Stimulated activated CD4-positive, alpha-beta T cell treated with anti-CD3 and anti-CD28 coated beads, Interleukin-2, amount 100 ng/mL, for 48 hours (primary cell): ENCODE measurements at places on chromosomes 16 and 17.

DNA sequence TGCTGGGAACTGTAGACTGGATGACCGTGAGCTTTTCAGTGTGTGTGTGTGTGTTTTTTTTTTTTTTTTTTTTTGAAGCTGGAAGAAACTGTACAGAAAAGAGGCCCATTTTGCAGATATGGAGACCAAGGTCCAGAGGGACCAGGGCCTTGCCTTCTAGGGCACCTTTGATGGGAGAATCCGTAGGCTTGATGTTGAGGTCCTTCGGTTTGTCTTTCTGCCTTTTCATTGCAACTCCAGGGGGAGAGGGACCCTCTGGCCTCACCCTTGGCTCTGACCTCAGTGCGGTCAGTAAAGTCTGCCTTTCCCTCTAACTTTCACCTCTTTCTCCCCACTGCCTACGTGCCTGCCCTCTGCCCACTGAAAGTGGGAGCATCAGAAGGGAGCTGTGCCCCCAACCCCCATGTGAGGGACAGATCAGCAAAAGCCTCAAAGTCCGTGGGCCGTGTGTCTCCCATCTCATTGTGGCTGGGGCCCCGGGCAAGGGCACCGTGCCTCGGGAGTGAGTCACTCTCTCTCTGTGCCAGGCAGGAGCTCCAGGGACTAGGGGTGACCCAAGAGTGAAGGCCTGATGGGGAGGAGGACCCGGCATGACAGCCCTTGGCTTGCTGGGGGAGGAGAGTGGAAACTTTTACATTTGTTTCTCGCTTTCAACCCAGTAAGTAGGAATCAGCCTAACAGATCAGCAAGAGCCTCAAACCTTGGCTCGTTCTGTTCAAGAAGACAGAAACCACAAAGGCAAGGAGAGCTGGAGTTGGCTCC is 123.6 kb downstream of the CMIP start:
- peak; percentile 57 for DNase-seq

GRCh38 chr17:49968405-49969133 is 421 bp upstream of the DLX4 start:
- peak; percentile 40 for DNase-seq

DNA sequence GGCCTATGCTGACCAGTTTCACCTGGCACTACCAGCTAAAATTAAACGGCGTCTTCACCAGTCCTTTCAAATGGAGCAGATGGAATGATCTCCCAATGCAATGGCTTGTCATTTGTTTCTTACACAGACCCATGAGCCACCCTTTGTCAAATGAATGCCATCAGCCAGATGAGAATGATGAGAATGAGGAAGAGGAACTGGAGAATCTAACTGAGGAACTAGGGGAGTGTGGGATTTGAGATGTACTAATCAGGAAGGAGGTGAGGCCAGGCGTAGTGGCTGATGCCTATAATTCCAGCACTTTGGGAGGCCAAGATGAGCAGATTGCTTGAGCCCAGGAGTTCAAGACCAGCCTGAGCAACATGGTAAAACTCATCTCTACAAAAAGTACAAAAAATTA is 116.4 kb downstream of the HS3ST3A1 start:
- no peak for DNase-seq

DNA sequence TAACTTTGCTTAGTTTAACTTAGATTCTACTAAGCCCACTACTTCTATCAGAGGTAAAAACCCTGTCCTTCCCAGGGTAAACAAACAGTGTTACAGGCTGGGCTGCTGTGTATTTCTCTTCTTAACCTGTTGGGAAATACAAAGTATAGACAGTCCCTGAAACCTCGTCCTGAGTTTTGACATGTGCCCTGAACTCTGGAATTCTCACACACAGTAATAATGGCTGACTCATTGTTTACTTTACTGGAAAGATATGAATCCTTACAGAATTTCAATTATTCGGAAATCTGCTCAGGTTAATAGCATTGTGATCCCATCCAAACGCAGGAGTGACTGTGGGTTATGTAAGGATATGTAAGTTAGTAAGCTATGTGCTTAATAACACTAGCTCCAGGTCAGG is 199.1 kb downstream of the TMEM114 start:
- DNase-seq, result no peak

- no peak for DNase-seq
Measured at GRCh38 chr17:77548967-77549366, 408.2 kb downstream of the SEC14L1 start.

DNA sequence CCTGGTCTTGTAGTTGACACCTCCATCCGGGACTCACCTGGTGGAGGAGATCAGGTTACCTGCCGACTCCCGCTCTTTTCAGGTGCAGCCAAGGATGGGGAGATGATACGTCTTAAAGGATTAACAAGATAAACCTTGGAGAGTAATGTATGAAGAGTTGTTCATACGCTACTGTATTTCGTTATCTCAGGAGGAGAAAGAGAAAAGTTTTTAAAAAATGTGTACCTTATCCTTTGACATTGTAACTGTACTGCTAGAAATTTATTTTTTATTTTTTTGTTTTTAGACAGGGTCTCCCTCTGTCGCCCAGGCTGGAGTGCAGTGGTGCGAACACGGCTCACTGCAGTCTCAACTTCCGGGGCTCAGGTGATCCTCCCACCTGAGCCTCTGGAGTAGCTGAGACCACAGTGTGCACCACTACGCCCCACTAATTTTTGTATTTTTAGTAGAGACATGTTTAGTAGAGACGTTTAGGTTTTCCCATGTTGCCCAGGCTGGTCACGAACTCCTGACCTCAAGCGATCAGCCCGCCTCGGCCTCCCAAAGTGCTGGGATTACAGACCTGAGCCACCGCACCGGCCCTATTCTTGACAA is 764 bp upstream of the SMURF2 start:
- DNase-seq, result no peak
